ENCODE measurements at places on chromosomes 11 and 22. TPM values are rescaled to one million over a fixed set of nuclear protein-coding genes. Genes with fewer than 3 reads are reported as not detected.
A peak's percentile ranks its signal among the peaks of the same experiment; 100 is the strongest.

GRCh38 chr11:17744151-17744940, 9.8 kb downstream of the KCNC1 start:
- DNase-seq, result peak; percentile 58

DNA sequence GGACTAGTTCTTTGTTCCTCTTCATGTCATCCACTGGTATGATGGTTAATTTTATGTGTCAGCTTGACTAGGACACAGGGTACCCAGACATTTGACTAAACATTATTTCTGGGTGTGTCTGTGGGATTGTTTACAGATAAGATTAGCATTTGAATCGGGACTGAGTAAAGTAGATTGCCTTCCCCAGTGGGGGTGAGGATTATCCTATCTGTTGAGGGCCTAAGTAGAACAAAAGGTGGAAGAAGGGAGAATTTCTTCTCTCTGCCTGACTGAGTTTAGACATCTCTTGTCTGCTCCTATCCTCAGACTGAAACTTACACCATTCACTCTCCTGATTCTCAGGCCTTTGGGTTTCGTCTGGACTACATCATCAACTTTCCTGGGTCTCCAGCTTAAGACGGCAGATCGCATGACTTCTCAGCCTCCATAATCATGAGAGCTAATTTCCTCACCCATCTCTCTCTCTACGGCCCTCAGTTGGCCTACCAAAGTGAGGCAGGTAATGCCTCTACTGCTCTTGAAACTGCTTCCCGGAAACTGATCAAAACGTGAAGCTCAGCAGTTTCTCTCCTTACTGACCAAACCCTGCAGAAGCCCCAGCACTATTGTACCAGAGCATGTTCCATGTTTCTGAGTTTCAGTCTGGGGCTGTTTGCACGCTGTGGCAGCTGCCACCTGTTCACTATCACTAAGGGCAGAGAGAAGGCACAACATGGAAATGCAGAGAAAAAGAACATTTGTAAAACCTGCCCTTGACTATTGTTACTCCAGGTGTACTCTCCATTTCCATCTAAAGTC, 95.4 kb downstream of the NXPE2 start:
- DNase-seq, result no peak

Gene AQP11
- 0.54 TPM for total RNA-seq

DNA sequence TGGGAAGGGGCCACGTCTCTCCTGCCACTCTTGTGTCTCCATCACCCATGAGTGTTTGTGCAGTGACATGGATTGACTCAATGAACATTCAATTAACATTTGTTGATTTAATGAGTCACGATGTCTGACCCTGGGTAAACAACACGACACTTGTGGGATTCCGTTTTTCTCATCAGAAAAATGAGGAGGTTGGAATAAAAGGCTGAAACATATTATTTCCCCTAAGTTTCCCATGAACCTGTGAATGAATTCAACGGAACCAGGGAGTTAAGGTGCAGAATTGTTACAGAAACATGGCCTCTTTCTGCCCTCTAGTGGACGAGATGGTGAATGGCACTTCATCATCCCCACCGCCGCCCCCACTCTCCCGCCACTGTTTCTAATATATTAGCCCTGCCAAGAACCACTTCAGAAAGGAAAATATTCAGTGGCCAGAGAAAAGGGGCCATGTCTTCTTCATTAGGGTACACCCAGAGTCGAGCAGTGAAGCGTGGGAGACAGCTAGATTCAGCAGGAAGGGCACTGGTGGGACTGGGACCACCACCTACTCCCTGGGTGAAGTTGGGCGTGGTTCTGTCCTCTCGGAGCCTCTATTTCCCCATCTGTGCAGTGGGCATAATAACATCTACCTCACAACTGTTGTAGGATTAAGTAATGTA, 46.3 kb upstream of the SYT13 start:
- no peak for DNase-seq

Gene IL18
- total RNA-seq, result 0.70 TPM

- no peak for DNase-seq
Observed at GRCh38 chr11:125701858-125702621, 21.4 kb upstream of the ACRV1 start.

DNA sequence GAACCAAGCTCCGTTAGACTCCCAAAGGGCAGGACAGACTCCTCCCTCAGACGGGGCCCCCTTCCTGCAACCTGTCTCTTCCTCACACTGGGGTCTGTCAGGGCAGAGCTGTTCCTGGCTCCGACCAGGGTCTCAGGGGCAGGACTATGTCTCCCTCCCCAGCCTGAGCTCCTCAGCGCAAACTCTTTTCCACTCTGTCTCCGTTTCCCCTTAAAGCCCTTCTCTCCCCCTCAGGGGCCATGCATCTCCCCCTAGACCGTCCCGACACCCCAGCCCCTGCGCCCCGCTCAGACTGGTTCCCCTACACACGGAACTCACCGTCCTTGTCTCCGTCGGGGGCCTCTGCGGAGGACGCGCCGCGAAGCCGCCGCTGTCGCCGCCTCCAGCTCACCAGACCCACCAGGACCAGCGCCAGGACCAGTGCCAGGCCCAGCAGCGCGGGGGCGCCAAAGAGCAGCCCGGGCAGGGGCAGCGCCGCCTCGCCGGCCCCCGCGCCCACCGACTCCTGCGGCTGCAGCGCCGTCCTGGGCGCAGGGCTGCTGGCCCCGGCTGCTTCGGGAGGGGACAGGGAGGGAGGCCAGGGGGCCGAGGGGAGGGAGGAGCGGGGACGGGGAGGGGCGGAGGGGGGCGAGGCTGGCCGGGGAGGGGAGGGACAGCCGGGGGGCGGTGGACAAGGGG, 684 bp downstream of the TNFRSF13C start:
- no peak for DNase-seq

GRCh38 chr11:130216591-130217132, 57.1 kb downstream of the ST14 start:
- DNase-seq, result peak; percentile 12

Gene MAPK11
- total RNA-seq, result 11.7 TPM

DNA sequence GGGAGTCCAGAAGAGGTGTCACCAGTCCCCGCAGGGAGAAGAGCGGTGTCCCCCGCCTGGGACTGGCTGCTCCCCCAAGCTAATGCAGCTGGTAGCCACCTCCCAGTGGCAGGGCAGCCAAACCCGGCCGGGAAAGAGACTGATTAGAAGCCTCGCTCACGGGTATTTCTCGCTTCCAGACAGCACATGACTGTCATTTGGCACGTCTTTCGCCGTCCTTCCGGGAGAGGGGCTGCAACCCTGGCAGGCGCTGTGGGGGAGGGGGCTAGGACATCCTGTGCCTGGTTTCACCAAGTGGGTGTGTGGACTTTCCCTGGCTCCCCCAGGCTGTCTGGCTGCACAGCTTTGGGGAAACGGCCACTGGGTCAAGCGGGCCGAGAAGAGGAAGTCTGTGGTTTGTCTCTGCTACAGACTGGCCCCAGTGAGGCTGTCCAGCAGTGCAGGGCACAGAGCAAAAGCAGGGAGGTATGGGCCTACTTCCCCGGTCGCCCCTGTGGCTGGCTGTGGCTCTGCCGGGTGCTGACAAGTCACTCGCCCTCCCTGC, 3.8 kb downstream of the CD81 start:
- peak; percentile 82 for DNase-seq

- no peak for DNase-seq
Observed at GRCh38 chr11:65774525-65775306, 6.1 kb downstream of the AP5B1 start.

Gene C22orf42
- total RNA-seq, result not detected

DNA sequence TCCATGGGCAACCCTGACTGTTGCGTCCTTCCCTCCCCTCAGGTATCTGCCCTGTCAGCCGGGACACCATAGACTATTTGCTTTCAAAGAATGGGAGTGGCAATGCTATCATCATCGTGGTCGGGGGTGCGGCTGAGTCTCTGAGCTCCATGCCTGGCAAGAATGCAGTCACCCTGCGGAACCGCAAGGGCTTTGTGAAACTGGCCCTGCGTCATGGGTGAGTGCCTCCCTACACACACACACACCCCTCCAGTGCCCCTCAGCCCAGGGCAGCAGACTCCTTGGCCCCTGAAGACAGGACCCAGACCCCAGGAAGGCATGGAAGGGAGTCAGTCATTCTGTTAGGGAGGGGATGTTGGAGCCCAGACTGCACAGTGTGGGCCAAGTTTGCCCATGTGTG, 17.9 kb upstream of the UVRAG start:
- DNase-seq, result peak; percentile 51

Gene CAPN5
- total RNA-seq, result 4.0 TPM

GRCh38 chr11:34866375-34866774, 49.8 kb downstream of the APIP start:
- DNase-seq, result no peak

Gene CCDC15
- total RNA-seq, result 0.24 TPM

Gene ZC3H12C
- 20.0 TPM for total RNA-seq

Gene ZMAT5
- 17.1 TPM for total RNA-seq

Gene HMOX1
- 17.3 TPM for total RNA-seq

GRCh38 chr11:66863428-66864125, 6.7 kb downstream of the LRFN4 start:
- no peak for DNase-seq

Gene CRYBB2
- not detected for total RNA-seq

Gene OR2AG2
- total RNA-seq, result not detected

DNA sequence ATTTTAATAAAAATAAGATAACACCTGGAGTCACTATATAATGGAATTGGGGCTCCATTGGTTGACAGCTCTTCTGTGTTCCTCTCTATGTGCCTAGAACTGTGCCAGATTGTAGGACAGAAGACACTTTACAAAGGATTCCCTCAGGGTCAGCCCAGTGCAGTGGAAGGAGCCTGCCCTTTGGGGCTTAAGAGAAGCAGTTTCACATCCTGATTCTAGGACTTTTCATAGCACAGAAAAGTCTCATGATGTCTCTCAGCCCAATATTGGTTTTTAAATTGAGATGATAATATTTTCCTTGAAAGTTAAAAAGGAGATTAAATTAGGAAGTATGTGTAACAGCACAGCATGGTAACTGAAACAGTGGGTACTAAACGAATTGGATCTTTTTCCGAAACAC, 7.1 kb downstream of the PLAAT4 start:
- DNase-seq, result no peak
